ENCODE measurements at places on chromosomes 1 and 21.

- no peak for DNase-seq
These were observed 40.2 kb upstream of the IL10 start for GRCh38 chr1:206812471-206812870.

DNA sequence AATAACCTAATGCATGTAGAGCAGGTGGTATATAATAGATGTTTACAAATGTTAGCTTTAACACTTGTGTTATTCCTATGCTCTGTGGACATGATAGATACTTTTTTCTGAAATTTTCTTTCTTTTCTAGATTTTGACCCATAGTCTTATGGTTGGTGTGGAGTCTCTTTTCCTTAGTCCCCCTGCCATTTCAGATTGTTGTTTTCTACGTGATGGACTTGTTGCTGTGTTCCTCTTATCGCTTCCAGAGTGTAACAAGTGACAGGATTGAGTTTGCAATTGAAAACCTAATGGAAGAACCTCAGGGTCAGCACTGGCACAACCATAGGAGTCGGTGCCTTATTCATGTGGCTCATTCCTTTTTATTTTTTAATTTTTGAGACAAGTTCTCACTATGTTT, 136.4 kb downstream of the HHAT start:
- DNase-seq = no peak

DNA sequence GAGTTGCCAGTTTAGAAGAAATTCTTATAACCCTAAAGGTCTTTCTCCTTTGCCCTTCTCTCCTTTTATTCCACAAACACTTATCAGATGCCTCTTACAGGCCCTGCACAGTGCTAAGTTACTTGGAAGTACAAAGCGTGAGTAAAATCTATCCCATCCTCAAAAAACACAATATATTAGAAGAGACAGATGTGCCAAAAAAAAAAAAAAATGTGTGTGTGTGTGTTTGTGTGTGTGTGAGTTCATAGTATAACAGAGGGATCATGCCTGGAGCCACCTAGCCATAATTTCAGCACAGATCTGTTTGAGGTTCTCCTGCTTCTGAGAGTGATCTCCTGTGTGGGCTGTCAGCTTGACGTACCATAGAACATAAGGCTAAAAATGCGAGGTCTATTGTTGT, 5.0 kb downstream of the FAM20B start:
- DNase-seq = no peak

DNA sequence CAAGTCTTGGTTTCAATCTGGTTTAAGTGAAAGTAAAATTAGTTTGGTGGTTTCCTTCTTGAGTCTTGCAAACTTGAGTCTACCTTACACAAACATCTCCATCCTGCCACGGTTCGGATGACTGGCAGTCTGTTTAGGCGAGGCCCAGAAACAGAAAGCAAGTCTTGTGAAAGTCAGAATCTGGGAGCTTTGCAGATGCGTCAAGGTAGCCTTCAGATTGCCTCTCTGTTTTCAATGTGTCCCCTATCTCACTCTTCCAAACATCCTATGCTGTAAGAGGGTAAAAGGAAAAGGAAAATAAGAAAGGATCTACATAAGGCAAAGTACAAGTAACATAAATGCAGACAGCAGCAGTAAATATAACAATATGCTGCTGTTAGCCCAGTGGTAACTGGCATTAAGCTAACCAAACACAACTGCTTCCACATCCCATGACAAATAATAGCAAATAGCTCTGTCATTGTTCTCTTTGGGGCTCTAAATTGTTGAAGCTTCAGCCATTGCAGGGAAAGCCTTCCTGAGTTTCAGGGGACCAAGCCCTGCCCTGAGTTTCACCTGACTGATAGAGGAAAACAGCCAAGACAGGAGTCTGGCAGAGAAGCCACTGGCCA, 26.2 kb upstream of the C1orf105 start:
- DNase-seq = no peak

DNA sequence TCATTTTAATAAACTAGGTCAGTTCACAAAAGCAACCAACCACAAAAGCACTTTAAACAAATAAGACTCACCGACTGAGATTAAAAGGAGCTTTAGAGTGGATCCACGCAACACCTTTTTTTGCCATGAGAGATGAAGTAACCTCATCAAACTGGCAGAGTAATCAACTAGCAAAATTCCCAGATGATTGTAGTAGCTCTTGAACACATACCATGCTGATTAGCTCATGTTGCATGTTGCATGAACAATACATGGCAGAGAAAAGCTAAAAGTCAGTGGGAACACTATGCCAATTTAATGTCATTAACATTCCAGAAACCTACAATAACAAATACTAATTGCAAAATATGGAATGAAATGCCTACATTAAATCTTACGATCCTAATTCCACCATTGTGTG, 4.1 kb downstream of the WARS2 start:
- DNase-seq = no peak
